Right ventricle myocardium superior (tissue), 1 donor: ENCODE measurements at places on chromosomes 16 and 17. TPM values are rescaled to one million over a fixed set of nuclear protein-coding genes. Genes with fewer than 3 reads are reported as not detected.
A peak's percentile ranks its signal among the peaks of the same experiment; 100 is the strongest.

Gene GNG13
- total RNA-seq = not detected

Gene CTRL
- 0.78 TPM for total RNA-seq

Gene KRTAP4-3
- not detected for total RNA-seq

DNA sequence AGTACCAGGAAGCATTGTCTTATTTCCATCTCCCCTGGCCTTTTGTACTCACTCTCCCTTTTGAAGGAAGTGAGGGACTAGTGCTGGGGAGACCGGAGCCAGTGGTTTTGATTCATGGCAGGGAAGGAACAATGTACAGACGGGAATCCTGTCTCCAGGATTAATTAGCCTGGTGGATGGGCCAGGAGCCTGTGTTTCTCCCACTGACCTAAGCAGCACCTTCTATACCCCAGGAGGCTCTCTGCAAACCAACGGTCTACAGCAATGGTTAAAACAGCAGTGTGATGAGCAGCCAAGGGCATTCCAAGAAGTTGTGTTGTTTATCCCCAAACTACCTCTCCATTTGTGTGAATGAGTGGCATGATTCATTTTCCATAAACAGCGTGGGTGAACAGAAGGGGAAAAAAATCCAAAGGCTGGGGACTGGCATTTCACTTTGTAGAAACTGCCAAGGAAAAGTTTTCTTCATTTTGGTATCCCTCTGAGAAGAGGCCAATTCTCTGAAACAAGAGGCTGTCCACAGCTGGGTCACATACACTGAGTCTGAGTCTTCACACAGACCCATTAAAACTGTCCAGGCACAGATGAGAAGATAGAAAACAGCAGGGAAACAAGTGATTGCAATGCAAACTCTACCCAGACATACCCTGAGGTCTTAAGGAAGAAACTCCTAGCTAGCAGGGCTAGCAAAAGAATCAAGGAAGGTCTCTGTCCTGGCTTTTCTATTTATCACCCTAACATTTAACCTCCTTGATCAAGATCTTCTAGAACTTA, 18.1 kb downstream of the ANKFN1 start:
- DNase-seq = no peak

DNA sequence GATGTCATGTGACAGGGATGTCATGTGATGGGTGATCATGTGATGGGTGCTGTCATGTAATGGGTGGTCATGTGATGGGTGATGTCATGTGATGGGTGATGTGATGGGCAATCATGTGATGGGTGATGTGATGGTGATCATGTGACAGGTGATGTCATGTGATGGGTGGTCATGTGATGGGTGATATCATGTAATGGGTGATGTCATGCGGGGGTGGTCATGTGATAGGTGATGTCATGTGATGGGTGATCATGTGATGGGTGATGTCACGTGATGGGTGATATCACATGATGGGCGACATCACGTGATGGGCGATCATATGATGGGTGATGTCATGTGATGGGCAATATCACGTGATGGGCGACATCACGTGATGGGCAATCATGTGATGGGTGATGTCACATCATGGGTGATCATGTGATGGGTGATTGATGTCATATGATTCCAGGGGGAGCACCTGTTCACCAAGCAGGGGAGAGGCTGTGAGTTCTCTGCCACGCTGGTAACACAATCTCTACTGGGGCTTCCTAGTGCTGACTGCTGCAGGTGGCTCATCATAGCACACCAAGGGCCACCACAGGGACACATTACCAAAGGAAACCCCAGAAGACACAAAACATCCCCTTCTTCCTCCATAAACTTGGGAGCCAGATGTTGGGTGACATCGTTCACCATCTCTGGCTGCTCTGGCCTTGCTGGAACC, 16.5 kb downstream of the CD300LB start:
- no peak for DNase-seq

GRCh38 chr17:31398381-31399311, 7.2 kb downstream of the RAB11FIP4 start:
- no peak for DNase-seq

- DNase-seq = no peak
Measured at GRCh38 chr16:49596068-49596467, 222.5 kb downstream of the C16orf78 start.

GRCh38 chr17:10034719-10035475, 129.8 kb upstream of the RCVRN start:
- no peak for DNase-seq

Gene ROGDI
- total RNA-seq = 110 TPM

Gene KRT32
- total RNA-seq = not detected

DNA sequence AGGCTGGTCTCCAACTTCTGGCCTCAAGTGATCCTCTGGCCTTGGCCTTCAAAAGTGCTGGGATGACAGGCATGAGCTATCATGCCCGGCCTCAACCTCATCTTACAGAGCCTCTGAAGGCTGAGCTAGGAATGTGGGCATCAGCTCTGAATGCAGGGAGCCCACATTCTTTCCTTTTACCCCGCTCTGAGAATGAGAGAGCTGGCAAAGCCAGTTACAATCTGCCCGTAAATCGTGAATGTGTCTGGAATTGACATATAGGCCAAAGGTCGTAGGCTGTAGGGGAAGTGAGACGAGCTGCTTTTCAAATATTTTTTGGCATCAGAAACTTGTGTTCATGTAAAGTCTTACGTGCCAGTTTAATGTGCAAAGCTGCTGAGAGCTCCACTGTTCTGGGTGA, 4.5 kb downstream of the TMEM238L start:
- no peak for DNase-seq

DNA sequence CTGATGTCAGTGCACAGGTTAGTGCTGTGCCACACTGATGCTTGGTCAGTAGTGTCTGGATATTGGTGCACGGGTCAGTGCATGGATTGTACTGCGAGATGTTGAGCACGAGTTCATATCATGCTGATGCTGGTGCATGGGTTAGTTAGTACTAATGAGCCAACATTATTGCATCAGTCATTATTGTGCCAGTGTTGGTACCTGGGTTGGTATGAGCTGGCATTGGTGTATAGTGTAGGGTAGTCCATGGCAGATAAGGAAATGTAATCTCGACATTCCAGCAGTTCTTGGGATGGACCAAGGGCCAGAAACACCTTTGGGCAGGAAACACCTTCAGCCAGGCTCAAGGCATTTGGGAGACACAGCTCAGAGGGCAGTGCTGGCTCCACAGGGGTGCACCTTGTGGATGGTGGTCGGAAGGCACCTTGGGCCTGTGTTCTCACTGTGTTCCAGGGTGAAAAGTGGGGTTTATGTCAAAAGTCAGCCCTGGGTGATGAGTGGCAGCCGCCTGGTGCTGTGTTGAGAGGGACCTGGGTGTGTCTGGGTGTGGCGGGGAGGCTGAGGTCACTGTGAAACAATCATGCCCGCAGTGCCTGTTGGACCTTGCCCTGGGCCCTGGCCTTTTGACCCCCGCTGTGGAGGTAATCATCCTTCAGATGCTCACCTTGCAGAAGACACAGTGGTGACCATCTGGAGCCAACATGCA, 100.7 kb upstream of the ZNF469 start:
- DNase-seq = peak; percentile 5

- DNase-seq = no peak
Measured at GRCh38 chr17:3857261-3858105, 11.4 kb upstream of the NCBP3 start.

GRCh38 chr16:4096509-4096908, 19.7 kb downstream of the ADCY9 start:
- no peak for DNase-seq

Gene SRCIN1
- total RNA-seq = 2.3 TPM

Gene IL21R
- total RNA-seq = 0.13 TPM

DNA sequence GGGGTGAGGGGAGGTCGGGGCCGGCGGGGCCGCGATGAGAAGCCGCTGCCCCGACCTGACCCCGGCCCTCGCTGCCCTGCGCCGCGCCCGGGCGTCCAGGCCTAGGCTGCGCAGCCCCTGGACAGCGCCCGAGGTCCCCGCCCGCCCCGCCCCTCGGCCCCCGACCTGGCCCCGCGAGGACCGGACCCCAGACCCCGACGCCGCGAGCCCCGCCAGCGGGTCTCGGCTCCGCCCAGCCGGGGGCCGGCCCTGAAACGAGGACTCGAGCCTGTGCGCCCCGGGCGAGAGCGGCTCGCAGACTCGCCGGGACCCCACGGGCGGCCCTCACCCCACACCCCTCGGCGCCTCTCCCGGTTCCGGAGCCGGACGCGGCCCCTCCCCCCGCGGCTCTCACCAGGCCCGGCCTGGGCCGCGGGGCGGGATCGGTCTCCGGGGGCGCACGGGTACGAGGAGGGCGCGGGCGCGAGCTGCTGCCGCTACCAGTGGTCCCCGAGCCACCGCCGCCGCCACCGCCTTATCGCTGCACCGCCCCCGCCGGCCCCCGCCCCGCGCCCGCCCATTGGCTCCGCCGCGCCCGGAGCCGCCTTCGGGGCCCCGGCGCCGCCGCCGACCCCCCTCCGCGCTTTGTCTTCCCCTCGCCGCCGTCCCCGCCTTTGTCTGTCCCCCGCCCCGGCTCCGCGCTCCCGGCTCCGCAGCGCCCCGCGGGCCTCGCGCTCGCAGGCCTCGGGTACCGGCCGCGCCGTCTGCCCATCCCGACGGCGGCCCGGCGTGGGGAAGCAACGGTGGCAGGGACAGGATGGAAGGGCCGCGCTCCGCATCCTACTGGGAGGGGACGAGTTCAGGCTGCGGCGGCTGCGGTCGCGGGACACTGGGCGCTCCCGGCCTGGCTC, at the start of gene LIMD2:
Gene LIMD2 (minus strand): TSS at position 488 of the 890 bp plus-strand sequence. CDS start 827 bp downstream, outside the sequence.
- DNase-seq = peak; percentile 85

DNA sequence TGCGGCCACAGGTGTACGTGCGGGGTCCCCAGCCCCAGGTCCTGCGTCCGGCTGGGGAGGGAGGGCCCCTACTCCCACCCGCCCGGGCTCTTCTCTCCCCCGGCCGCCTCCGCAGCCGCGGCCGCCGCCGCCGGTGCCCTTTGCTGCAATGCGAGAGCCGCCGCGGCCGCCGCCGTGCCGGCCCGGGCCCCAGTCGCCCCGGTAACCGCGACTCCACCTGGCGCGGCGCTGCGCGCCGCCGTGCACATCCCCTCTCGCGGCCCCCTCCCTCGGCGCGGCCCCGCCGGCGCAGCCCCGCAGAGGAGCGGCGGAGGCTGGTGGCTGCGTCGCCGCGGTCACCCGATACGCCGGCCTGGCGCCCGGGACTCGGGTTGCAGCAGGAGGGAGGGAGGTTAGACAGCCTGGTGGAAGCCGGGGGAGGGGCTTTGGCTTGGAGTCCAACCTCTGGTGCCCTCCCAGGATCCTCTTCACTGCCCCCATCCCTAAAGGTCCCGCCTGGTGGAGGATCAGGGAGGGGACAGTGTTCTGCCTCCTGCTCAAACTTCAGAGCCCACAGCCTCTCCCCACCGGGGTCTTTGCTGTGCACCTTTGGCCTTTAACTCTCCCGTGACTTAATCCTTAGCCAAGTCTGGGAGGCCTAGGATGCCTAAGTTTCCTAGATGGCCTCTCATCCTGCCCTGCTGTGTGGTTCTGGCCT, 32.9 kb downstream of the SRCIN1 start:
- no peak for DNase-seq

Gene CCL1
- total RNA-seq = not detected

- DNase-seq = no peak
Measured at GRCh38 chr16:69483611-69484010, 59.2 kb downstream of the CYB5B start.

DNA sequence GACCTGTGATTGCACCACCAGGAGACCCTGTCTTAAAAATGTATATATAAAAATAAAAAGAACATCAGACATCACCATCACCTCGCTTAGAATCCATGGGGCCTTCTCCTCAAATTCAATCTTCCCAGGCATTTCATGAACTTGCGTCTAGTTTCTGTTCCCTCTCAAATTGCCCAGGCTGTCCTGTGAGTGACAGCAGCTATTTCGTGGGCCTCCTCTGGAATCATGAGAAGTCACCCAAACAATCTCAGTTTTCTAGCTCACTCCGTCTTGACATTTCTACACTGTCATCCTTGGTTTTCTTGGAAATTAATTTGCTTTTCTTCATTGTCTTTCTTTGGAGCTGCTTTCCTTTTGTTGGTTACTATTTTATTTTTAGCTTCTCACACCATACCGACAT, 7.3 kb downstream of the SLC52A1 start:
- DNase-seq = no peak

DNA sequence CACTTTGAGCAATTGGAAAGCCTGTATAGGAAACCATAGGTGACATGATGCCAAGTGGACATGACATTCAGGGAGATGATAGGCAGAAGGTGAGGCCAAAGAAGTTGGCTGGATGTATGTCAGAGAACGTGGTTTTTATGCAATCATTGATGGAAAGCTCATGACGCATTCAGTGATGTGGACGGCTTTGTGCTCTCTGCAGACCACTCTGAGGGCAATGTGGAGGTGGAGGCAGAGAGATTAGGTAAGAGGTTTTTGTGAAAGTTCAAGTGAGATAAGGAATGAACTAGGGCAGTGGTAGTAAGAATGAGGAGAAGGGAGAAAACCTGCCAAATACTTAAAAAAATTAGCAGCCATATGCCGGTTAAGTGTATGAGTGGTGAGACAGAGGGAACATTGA, 99.0 kb downstream of the PRKCA start:
- no peak for DNase-seq

DNA sequence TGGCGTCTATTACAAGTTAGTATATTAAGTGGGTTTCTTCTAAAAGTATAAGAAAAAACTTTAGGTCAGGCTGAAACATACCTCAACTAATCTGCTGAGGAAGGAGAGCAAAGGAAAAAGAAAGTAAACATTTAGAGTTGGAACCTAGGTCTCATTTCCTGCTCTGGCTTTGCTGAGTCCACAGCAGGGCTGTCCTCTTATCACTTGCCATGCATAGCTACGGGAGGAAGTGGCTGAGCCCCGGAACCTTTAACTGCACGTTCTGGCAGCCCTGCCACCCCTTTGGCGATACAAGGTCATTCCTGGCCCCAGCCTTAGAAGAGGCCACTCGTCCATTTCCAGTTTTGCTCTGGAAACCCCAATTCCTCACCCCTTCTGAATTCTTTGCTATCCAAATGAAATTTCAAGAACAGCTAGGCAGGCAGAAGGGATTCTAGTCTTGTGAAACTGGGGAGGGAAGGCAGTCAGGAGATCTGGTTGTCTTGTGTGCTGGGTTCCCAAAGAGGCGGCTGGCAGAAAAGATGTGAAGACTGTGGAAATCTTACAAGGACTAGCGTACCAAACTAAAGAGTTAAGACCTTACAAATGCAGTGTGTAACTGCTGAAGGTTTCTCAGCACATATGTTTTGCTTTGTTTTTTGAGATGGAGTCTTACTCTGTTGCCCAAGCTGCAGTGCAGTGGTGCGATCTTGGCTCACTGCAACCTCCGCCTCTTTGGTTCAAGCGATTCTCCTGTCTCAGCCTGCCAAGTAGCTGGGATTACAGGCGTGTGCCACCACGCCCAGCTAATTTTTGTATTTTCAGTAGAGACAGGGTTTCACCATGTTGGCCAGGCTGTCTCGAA, 19.1 kb downstream of the WIPI1 start:
- peak; percentile 62 for DNase-seq

Gene ITPRIPL2
- 15.7 TPM for total RNA-seq

Gene ABCA5
- total RNA-seq = 20.2 TPM

DNA sequence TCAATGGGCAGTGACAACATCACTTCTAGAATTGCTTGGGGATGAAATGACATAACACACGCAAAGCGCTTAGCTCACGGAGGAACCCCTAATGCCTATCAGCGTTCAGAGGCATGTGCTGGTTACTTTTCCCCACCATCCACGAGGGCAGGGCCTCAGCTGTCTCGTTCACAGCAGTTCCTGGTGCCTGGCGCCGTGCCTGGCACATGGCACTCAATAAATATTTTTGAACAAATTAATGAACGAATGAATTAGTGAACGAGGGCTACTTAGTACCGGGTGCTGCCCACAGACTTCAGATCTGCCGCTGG, 14.1 kb upstream of the CIBAR2 start:
- DNase-seq = no peak
